ENCODE measurements at places on chromosomes 12 and 14.
A peak's percentile ranks its signal among the peaks of the same experiment; 100 is the strongest.

- no peak for DNase-seq
These were observed 902 bp upstream of the CFL2 start for GRCh38 chr14:34715127-34715863.

DNA sequence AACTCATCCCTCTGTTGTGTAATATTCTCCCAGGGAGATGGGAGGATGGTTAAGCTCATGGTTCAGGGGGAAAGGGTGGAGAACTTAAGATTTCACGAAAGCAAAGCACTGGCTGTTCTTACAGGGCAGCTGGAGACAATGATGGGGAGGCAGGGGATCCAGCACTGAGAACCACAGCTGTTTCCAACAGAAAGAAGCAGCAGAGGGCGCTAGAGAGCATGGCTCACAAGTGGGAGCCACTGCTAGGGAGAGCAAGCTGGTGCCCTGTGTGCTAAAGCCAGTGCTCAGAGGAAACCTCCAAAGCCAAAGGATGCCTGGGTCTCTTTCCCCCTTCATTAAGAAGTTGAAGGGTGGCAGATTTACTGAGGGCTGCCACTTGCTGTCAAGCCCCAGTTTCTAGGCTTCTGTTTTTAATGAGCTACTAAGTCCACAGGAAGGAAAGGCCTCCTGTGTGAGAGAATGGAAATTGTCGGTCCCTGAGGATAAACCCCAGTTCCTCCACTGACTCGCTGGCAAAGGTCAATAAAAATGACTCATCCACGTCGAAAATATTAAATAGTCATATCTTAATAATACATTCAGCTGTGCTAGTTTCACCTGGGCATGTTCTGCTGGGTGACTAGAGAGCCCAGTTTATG is 199.7 kb downstream of the ANO2 start:
- DNase-seq: peak; percentile 11

- DNase-seq: no peak
These were observed 176.1 kb downstream of the APAF1 start for GRCh38 chr12:98821232-98821631.

DNA sequence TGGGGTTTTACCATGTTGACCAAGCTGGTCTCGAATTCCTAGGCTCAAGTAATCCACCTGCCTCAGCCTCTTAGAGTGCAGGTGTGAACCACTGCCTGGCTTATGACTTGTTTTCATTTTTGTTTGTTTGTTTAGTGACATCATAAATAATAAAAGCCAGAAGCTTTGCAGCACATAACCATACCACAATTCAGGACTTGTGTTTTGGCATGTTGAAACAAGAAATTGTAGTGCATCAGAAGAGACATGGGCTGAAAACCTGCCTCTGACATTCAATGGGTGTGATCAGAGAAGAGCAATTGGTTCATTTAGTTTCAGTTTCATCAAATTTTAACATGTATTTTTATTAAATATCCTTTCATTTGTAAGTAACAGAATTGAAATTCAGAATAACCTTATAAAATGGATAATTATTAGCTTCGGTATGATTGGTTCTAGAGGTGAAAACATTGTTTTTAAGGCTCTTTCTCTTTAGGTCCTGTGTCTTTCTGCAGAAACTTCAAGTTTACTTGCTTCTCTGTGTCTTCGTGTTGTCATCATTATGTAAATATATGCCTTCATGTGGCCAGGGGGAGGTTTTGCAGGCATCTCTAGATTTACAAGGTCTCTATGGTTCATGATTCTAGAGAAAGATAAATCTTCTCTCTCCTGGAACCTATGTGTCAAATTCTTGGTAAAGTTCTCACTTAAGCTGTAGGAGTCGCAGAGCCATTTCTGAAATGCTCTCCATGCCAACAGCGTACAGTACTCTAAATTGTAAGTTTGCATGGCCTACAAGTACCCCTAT is 312.0 kb downstream of the KCNC2 start:
- DNase-seq: peak; percentile 16

GRCh38 chr12:117896009-117896408 is 72.8 kb downstream of the KSR2 start:
- no peak for DNase-seq

- DNase-seq: no peak
These were observed 17.0 kb upstream of the DICER1 start for GRCh38 chr14:95174184-95174792.

DNA sequence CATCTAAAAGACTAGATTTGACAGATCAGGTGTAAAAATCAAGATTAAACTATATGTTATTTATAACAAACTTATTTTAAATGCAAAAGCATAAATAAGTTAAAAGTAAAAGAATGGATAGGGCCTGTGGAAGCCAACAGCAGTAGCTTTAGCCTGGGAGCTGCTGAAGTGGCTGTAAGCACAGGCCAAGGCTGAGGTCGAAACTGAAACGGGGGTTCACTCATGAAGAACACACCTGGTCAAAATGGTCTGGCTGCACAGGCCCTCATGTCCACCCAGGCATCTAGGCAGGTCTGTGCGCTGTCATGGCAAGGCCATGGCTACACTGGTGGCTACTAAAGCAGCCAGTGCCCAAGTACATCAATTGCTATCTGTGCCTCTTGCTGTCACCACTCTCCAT is 23.1 kb downstream of the CATSPERB start:
- DNase-seq: no peak

- no peak for DNase-seq
These were observed 162.4 kb upstream of the DAAM1 start for GRCh38 chr14:59026081-59026480.

GRCh38 chr12:3928538-3929184 is 55.5 kb upstream of the PARP11 start:
- no peak for DNase-seq

GRCh38 chr12:54968181-54968730 is 16.3 kb downstream of the TESPA1 start:
- DNase-seq: no peak

DNA sequence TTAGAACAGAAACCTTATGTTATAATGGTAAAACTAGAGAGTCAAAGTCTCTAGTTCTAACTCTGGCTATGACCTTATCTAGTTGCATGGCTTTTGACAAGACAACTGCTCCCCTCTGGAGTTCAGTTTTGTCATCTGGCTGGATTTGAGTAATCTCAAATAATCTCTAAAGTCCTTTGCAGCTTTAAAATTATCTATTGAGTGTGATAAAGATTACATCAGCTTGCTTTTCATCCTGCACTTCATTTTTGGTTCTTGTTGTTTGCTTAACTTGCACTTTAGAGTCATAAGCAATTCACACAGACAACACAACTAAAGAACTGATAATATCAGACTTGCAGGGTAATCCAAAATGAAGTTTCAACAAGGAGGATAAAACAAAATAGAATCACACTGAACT is 2.3 kb downstream of the AKAP5 start:
- DNase-seq: no peak

GRCh38 chr12:16692099-16692498 is 86.1 kb upstream of the LMO3 start:
- no peak for DNase-seq

DNA sequence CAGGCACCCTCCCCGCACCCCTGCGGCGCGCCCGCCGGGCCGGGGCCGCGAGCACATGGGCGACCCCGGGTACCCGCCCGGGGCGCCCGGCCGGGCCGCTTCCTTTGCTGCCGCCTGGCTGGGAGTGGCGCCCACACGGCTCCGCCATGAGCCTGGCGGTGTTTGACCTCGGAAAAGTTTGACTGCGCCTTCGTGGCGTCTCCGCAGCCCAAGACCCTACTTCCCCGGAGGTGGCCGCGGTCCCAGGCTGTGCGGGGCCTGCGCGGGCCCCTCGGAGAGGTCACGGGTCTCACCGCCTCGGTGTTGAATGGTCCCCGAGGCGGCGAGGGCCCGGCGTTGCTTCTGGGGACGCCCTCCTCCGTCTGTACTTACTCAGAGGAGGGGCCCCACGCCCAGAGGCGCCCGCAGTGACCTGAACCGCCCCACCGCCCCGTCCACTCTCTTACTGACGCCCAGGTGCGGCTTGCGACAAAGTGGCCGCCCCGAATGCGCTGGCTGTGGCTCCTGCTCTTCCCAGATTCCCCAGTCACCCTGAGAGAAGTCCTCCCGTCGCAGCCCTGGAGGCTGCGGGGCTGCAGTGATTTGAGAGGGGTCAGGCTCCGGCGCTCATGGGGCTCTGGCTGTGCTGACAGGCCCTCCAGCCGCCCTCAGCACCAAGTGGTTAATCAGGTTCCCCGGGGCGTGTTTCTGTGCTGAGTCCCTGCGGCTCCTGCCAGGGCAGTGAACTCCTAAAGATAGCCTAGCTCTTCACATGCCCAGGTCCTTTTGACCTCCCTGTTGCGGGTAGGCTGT is 5.8 kb downstream of the KMT5A start:
- DNase-seq: peak; percentile 38

DNA sequence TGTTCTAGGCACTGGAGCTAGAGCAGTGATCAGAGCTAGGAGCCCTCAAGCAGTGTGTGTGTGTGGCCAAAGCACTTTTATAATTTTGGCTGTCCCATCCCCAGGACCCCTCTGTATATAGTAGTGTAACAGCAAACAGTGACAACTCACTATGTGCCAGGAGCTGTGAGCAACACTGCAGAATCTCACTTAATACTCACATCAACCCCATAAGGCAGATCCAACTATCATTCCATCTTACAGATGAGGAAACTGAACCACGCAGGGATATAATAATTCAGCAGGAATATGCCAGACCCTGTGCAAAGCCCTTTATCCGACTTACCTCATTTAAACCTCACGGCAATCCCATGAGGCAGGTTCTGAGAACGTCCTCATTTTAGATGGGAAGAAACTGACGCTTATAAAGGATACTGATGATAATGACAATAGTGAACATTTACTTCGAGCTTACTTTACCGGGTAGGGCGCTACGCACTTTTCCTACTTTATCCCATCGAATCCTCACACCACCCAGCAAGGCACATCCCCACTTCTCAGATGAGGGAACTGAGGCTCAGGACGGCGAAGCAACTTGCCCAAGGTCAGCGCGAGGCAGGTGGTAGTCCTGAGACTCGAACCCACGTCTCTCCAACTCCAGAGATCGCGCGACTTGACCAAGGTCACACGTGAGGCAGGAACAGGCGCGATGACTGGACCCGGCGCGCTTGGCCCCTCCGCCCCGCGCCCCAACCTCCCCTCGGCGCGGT is 687 bp downstream of the RAB35 start:
- DNase-seq: peak; percentile 28

DNA sequence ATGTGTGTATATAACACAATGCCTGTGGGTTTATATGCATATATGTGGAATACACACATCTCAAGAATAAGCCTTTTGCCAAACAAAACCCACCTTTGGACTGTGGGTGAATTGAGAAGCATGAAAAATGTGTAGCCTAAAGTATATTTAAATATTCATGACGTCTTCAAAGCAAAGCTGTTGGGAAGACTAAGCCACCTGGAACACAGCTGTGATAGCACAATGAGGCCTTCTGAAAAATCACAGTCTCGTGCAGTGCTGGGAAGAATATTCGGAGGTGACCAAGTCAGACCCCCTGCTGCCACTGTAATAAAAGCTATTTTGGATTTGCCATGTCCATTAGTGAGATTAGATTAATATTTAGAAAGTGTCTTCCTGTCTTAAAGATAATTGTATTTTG is 51.5 kb downstream of the SUDS3 start:
- no peak for DNase-seq

GRCh38 chr14:62118461-62118860 is 356.2 kb downstream of the SNAPC1 start:
- DNase-seq: no peak

DNA sequence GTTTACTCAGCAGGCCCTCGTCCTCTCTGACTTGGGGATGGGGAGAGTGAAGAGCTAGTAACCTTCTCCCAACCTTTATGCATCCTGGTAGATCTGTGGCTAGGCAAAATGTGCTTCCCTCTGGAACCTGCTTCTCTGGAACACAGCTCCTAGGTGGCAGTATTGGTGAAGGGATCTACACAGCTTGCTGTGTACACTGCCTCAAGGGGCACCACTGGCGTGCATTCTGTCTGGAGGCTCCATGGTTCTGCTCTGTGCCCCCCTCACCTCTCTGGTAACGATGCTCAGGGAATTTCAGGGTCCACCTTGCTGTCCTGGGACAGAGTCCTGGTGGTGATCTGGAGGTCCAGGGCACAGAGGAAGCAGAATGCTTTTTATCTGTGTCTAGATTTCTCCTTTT is 43.5 kb upstream of the KCNA5 start:
- no peak for DNase-seq

DNA sequence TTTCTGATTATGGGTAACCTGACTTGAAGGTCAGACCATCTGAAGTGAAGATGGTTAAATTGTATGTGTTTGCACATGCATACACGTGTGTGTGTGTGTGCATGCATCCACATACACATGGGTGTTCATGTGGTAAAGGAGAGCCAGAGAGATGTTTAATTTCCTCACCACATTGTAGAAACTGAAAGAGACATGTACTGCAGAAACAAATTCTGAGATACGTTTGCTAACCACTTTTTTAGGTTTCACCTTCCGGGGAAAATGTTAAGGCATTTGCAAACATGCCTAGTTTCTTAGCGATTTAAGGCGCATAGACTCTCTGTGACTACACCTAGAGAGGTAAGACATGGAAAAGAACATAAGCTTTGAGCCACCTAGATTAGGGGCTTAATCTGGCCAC is 362.9 kb downstream of the RAD51B start:
- peak; percentile 7 for DNase-seq

GRCh38 chr12:53060721-53061276 is 10.9 kb downstream of the TNS2 start:
- DNase-seq: no peak

DNA sequence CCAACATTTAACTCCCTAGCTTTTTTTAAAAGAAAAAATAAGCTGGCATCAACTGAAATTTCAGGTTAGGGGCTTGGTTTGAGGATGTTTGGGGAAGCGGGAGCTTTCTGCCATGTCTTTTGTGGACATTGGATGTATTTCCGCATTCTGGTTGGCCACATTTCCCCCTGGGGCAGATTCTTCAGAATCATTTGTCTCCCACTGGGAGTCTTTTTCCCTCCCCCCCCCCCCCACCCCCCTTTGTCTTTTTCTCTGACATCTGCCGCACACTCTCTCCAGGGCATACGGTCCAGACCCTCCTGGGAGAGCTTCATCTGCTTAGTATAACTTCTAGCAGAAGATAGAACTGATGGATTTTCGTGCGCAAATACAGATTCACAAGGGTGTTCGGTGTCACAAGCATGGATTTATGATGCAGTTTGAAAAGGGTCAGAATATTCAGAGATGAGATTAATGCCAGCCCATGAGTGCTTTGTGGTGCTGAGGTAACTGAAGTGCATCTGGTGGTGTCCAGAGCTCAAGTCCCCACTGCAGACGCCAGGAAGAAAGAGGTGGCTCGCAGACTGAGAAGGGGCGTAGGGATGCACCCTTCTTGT is 40.2 kb downstream of the ETV6 start:
- no peak for DNase-seq

- peak; percentile 21 for DNase-seq
These were observed 431 bp downstream of the HIP1R start for GRCh38 chr12:122835750-122836026.
